ENCODE measurements at places on chromosomes 1 and 21.

DNA sequence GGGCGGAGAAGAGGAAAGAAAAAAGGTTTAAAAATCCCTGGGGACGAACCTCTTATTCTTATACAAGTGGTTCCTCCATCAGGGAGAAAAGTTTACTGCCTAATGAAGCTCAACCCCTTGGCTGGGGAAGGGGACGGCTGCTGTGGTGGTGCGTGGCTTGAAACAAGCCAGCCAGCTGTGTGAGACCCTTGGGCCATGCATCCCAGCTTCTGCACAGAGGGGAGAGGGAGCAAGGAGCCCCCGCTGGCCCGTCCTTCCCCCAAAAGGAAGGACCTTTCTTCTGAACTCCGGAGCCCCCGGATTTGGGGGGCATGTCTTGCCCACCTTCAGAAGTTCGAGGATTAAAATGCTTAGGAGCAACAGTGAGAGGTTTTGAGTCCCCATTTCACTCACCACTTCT is 67.3 kb downstream of the STUM start:
- DNase-seq = no peak

DNA sequence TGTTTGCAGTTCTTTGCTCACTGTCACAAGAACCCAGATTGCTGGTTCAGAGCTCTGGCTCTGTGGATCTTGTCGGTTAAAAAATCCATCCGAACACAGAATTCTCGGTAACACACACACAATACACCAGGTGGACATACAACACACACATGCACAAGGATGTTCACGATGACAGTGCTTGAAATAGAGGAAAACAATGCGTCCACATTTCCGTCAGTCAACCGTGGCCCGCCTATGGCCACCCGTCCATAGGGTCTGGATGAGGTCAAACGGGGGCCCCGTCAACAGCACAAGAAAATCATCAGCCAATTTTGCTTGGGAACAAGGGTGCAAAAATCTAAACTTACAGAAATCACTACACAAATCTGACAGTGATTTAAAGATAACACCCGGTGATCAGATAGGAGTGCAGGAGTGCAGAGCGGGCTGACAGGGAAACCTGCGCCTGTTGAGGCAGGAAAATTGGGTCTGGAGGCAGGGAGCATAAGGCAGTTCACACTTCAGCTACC is 50.4 kb upstream of the SLC19A1 start:
- no peak for DNase-seq

- DNase-seq = no peak
Observed at GRCh38 chr1:244957525-244957924, 93.2 kb upstream of the HNRNPU start.

GRCh38 chr1:19057182-19057779 is 100.8 kb upstream of the IFFO2 start:
- no peak for DNase-seq

DNA sequence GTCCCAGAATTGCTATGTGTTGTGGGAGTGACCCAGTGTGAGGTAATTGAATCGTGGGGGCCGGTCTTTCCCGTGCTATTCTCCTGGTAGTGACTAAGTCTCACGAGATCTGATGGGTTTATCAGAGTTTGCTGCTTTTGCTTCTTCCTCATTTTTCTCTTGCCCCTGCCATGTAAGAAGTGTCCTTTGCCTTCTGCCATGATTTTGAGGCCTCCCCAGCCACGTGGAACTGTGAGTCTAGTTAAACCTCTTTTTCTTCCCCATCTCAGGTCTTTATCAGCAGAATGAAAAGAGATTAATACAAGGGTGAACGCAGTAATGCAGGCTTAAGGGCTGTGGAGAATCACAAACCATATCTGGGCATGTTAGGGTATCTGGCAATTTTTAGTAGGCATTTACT is 624.0 kb downstream of the USP25 start:
- no peak for DNase-seq

DNA sequence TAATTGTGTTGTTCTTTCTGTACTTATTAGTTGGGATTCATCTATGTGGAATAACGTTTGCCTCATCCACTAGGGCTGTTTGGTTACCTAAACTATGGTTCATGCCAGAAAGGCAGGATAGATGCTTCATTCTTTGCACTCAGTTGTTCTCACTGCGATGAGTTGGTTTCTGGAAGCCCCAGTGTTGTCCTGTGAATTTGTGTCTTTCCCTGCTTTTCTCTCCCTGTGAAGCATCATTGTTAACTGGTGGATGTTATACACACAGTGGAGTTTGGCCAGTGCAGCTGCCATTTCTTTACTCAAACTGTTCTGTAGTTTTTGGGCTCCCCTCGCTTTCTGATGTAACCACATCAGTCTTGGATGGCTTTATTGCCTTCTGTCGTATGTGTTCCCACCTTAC is 143.6 kb upstream of the COL6A1 start:
- no peak for DNase-seq

DNA sequence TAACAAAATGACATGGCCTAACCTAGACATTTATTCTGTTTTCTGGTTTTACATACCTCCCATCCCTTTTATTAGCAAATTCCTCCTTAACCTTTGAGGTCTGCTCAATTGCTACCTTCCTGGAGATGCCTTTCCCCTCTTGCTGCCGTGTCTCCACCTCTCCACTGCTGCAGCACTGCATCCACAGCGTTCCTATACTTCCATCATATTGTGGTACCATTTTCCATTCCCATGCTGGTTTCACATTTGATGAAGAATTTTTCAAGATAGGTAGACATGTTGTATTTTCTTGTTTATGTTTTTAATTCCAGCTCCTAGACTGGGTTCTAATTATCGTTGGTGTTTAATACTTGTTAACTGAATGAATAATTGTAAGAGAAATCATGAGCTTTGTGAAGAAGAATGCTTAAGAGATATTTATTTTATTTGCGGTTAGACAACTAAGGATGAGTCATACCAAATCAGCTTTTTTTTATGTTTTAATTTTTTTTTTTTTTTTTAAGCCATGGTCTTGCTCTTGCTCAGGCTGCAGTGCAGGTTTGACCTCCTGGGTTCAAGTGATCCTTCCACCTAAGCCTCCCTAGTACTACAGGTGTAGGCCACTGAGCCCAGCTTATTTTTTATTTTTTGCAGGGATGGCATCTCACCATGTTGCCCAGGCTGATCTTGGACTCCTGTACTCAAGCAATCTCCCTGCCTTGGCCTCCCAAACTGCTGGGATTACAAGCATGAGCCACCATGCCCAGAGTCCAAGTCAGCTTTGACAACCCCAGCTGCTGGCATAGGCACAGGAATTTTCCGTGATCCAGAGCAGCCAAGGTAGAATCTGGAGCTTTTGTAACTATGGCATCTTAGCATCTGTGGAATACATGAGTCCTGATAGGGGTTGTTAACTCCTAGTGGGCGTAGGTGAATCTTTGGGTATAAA is 44.0 kb downstream of the ATP6V1G3 start:
- no peak for DNase-seq

DNA sequence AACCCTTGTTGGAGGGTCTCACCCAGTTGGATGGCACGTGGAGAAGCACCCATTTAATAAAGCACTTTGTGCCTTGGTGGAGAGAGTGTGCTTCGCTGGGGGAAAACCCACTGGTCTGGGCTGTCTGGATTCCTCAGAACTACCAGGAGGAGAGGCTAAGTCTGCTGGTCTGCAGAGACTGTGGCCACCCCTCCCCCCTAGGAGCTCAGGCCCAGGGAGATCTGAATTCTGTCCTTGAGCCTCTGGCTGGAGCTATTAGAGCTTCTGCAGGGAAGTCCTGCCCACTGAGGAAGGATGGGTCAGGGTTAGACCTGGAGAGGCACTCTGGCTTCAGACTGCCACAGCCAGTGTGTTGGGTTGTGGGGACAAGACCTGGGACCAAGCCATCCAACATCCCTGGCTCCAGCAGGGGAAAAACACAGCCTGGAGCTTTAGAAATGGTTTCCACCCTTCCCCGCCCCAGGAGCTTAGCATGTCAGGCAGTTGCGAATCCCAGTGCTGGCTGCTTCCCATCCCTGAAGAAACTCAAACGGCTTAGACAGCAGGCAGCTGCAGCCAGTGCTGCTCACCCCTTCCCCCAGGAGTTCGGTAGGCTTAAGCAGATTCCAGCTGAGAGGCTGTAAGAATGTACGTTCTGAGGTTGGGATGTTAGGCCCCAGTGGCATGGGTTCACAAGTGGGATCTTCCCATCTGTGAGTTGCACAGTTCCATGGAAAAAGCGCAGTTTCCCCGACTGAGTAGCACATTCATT is 288.3 kb downstream of the TGFB2 start:
- no peak for DNase-seq

GRCh38 chr1:234980645-234981396 is 147.8 kb downstream of the TOMM20 start:
- peak; percentile 50 for DNase-seq

DNA sequence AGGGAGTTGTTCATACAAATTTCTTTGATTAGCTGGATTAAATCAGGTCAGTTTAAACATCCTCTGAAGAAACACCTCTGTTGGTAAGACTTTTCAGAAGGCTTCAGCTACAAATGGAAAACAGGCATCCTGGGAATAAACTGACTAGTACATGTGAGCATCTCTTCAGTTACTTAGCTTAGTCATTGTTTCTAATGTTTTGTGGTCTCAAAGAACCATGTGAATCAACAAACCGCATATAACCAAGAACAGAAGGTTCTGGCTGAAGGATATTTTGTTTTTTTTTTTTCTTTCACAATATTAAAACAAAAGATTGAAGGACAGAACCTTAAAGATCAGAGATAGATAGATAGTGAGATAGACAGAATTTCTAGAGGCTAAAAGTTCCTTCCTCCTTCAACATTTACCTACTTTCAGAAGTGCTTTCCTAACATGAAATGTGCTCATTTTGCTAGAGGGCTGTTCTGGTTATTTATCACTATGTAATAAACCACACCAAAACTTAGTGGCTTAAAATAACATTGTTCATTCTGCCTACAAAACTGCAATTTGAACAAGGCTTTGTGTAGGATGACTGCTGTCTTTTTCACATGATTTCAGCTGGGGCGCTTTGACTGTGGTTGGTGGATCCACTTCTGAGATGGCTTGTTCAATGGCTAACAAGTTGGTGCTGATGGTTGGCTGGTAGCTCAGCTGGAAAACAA is 119.8 kb upstream of the PTGFR start:
- no peak for DNase-seq

DNA sequence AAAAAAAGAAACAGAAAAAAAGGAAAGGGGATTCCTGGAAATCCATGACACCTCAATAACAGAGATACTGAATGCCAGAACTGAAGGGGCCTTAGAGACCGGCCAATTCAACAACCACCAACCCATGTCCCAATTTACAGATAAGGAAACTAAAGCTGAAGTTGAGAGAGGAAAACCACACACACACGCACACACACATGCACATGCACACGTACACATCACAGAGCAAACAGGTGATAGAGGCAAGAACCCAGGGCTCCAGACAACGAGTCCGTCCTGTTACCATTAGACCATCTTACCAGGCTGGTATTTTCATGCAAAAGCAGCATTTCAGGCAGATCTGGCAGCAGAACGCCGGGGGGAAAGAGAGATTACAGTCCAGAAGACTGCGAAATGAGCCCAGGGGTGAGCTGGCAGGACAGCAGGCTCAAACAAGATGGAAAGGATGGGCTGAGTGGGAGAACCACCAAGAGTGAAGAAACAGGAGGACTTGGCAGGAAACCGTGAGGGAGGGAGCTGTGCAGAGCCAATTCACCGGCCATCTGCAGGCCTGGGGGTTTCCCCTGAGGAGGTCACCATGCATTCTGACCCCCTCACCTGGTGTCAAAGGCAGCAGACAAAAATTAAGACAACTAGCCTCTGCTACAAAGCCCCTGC is 43.5 kb downstream of the PAFAH2 start:
- no peak for DNase-seq

GRCh38 chr1:115781343-115781742 is 12.8 kb upstream of the CASQ2 start:
- DNase-seq = no peak

DNA sequence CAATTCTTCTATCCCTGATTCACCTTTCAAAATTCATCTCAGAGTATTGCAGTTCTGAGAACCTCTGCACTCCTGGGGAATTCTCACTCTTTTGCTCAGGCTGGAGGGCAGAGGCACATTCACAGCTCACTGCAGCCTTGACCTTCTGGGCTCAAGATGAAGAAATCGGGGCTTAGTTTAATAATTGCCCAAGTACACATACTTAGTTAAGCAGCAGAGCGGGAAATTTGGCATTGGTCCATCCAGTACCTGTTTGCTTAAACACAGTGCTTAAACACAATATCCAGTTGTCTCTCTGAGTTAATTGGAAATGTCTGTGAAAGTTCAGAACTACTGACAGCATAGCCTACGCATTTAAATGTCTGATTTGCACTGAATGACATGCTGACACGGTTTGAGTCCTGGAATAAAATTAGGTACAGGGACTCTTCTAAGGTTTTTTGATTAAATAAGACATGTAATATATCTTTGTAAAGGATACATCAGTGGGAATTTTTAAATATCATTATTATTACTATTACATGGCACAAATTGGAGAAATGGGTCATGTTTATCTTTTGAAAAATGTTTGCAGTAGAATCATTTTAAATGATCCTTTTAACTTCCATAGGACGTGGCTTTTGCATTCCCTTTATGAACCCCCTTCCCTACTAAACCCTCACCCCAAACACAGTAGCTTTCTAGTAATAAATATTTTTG is 337.4 kb downstream of the SRGAP2C start:
- no peak for DNase-seq

DNA sequence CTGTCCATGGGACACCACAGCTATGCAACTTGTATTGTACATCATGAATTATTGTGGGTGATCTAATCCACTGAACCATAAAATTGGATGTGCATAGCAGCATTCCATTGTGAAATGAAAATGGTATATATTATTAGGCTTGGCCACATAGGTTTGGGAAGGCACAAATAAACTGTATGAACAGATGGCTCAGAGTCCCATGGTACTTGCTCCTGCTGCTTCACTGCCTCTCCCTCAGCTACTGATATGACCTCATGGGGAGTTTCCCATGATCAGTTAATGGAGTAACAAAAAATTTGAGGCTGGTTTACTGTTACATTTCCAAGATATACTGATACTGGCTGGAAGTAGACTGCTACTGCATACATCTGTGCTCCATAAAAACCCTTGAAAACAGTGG is 152.7 kb upstream of the NEGR1 start:
- no peak for DNase-seq

DNA sequence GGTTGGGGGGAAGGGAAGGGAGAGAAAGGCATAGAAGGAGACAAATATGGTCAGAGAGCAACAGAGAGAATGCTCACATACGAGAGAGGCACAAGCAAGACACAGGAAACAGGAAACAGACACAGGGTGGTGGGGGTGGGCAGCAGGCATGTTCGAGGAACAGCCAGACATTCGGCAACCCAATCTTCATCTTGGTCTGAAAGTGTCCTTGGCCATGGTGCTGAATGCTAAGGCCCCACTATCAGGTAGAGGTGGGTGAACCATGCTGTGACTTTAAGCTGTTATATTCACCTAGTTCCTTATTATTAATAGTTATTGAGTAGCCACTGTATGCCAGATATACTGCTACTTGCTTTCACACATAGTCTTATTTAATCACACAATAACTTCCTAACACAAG is 109.2 kb downstream of the DDX20 start:
- DNase-seq = no peak

- no peak for DNase-seq
Observed at GRCh38 chr1:36137776-36138175, 11.5 kb downstream of the TRAPPC3 start.

- DNase-seq = no peak
Observed at GRCh38 chr1:209657140-209657879, 5.1 kb upstream of the LAMB3 start.
